Ecto neural progenitor cell (in vitro differentiated cells): ENCODE measurements at places on chromosomes 6 and 20.

DNA sequence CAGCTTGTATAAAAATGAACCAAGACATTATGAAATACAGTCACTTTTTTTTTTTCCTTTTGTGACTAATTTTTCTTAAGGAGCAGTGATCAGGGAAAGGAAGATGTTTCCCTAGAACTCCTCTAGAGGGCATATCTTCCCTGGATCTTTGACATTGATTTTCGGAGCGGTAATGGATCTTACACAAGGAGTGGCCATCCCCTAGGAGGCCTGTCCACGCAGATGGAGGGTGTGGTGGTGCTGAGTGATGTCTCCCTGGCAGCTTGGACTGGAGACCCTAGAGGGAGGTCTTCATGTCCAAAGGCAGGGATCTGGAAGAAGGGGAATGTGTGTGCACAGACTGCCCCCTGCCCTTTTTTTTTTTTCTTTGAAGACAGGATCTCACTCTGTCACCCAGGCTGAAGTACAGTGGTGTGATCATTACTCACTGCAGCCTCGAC is 7.0 kb upstream of the KIFC1 start:
- DNase-seq: no peak

DNA sequence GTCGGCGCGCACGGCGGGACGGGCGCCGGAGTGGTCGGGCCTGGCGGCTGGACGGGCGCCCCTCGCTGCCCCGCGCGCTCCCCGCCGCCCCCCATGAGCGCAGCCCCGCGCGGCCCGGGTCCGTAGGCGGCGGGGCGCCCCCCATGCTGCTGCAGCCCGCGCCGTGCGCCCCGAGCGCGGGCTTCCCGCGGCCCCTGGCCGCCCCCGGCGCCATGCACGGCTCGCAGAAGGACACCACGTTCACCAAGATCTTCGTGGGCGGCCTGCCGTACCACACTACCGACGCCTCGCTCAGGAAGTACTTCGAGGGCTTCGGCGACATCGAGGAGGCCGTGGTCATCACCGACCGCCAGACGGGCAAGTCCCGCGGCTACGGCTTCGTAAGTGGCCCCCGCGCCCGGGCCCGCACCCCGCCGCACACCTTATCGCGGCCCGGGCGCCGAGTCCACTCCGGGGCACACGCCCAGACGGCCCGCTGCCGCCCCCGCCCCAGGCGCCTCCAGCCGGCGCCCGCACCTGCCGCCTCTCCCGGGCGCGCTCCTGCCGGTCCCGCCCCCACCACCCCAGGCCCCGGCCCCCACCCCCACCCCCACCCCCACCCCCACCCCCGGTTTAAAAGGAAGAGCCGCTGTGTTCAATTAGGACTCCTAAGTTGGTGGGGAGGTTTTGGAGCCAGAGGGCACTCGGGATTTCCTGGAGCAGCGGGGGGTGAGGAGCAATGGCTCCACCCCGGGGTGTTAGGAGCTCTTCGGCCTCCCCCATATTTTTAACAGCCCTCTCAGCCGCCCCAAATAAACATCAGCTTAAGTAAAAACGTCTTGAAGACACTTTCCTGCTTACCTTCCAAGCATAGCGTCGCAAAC is 474 bp downstream of the RBM38 start:
- DNase-seq: peak; percentile 65

- peak; percentile 30 for DNase-seq
These were observed 31.8 kb downstream of the GLP1R start for GRCh38 chr6:39080246-39080875.

- DNase-seq: no peak
These were observed 43.2 kb upstream of the NT5E start for GRCh38 chr6:85406641-85407075.

- no peak for DNase-seq
These were observed 60.7 kb downstream of the TNFAIP3 start for GRCh38 chr6:137927777-137928218.

DNA sequence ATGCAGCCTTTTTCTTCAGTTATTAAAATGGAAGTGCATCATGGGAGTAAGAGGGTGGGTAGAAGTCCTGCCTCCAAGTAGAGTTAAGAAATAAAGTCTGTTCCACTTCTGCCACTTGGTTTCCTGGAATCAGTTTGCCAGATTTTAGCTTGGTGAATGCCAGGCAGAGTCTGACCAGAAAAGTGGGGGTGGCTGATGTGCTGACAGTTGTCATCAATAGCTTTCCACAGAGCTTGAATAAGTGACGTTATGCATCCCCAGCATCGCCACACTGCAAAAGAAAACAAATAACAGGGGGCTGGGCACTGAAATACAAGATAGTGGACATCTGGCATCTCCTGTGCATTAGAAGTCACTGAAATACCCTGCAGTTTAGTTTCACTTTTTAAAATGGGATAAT is 30.8 kb upstream of the CEP162 start:
- DNase-seq: no peak

GRCh38 chr6:9308284-9308683 is 872.9 kb upstream of the SLC35B3 start:
- no peak for DNase-seq

GRCh38 chr20:31823360-31824124 is 4.4 kb downstream of the MYLK2 start:
- DNase-seq: no peak

DNA sequence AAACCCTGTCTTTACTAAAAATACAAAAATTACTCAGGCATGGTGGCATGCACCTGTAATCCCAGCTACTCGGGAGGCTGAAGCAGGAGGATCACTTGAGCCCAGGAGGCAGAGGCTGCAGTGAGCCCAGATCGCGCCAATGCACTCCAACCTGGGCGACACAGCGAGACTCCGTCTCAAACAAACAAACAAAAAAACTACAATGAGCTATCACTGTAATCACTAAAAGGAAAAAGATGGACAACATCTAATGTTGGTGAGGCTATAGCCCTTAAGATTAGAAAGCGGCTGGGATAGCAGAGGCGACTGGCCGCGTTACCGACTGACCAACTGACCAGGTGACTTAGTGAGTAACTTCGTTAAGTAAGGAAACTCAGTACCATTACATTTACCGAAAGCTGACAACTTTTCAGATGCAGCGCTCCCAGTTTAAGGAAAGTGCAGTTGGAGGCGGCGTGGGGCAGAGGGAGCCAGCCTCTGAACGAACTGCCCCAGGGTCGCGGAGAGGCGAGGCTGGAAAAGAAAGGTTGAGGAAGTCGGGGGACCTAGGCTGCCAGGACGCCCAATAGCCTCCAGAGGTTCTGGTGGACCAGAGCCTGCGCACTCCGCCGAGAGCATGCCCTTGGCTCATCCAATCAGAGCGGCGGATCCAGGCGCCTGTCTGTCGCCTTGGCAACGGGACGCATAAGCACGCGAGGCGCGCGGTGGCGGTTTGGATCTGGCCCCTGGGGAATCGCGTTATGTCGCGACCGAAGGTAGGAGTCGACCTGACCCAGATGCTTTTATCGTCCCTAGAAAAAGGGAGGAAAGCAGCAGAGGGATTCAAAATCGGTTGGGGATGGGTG is 8.9 kb downstream of the TTLL9 start:
- peak; percentile 97 for DNase-seq

DNA sequence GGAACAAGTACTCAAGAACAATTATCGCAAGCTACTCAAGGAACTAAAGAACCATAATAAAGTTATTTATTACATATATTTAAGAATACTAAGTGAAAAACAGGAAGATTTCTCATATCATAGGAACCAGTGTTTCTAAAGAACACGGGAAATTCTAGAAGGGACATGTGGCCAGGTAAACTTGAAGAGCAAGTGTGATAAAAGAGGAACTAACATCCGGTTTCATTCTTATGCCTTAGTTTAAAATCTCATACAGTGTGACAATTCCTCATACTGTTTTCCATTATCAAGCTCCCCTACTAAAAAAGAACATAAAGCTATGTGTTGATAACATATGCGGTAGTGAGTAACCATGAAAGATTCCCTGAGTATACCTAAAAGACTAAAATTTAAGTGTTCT is 163.5 kb upstream of the SHLD1 start:
- DNase-seq: no peak

- DNase-seq: no peak
These were observed 7.0 kb downstream of the SIRPA start for GRCh38 chr20:1902188-1902587.

DNA sequence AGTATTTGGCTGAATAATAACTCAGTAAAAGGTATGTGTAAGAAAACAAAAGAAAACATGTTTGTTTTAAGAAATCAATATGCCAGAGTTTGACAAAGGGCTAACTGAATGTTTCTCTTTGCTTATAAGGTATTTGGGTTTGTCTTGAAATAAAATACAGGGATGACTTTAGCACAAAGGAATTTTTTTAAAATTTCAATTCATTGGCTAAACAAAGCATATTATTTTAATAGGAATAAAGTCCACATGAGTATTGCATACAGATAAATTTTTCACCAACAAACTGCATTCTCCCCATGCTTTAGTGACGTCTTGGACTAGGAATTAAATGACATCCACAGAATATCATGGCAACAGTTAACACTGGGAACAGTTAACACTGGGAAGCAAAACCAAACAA is 480.0 kb upstream of the JAG1 start:
- no peak for DNase-seq

DNA sequence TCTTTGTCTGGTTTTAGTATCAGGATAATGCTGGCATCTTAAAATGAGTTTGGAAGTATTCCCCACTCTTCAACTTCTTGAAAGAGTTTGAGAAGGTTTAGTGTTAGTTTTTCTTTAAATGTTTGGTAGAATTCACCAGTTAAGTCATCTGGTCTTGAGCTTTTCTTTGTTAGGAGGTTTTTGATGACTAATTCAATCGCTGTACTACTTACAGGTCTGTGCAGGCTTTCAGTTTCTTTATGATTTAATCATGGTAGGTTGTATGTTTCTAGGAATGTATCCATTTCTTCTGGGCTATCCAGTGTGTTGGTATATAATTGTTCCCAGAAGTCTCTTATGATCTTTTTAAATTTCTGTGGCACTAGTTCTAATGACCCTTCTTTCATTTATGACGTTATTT is 215.5 kb downstream of the LRFN2 start:
- DNase-seq: no peak

DNA sequence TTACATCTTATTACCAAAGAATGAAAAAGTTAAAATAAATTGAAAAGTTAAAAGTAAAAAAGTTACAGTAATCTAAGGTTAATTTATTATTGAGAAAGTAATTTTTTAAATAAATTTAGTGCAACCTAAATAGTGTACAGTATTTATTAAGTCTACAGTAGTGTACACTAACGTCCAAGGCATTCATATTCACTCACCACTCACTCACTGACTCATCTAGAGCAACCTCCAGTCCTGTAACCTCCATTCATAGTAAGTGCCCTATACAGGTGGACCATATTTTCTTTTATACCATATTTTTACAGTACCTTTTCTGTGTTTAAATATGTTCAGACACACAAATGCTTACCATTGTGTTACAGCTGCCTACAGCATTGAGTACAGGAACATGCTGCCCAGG is 624.7 kb upstream of the NOX3 start:
- DNase-seq: no peak

- no peak for DNase-seq
These were observed 173.1 kb downstream of the ZMYND8 start for GRCh38 chr20:47183367-47183766.

DNA sequence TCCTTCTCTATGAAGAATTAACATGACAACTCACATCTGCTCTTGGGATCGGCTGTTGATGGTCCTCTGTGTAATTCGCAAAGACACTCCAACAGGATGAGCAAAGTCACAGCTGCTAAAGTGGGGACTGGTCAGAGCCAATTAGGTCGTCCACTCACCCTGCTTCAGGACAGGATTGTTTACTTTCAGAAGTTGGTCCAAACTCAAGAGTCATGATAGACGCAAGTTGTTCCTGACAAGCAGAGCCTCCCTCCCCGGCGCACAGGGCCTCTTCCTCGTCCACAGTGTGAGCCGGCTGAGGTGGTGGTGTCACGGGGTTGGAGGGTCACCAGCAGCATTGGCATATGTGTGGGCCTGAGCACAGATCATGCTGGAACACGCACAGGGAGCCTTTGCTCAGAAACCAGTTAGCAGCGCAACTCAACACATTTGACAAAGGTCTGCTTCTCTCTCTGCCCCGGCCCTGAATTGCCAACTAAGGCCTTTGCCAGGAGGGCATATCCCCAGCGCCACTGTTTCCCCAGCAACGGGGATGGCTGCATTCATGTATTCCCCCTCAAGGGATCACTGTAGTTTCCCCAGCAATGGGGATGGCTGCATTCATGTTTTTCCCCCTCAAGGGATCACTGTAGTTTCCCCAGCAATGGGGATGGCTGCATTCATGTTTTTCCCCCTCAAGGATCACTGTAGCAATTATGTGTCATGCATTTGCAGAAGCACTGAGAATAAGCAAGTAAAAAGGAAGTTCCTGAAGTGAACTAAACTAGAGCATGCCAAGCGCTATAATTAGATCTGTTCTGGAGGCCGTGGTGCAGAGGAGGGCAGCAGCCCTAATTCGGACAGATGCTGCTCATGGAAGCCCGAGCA is 111.7 kb downstream of the THBS2 start:
- no peak for DNase-seq

DNA sequence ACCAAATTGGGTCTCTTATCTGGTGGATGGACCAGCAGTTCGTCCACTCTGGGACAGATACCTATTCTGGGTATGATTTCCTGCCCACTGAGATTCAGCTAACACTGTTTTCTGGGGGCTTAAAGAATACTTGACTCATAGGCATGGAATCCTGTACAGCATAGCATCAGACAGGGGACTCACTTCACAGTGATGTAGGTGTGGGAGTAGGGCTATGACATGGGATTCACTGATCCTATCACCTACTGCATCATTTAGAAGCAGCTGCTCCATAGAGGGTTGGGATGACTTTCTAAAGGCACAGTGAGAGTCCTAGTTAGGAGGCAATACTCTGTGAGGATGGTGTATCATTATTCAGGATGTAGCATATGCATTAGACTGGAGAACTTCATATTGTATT is 74.5 kb upstream of the AHI1 start:
- DNase-seq: no peak

DNA sequence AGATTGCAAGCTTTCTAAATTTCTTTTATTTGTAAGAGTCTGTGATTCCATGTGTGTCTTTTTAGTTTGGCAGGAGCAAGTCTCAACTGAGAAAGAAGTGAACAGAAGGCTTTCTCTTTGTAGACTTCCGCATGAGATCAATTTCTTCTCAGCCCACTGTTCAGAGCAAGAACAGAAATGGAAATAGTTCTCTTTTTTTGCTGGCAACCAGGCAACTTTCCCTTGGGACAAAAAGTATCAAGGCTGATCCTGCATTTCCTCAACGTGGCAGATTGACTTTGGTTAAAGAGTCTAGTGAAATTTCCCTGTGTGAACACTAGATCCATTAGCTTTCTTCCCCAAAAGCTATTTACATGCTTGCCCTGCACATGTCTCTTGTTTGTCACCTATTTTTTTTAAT is 46.8 kb upstream of the JAG1 start:
- DNase-seq: no peak

DNA sequence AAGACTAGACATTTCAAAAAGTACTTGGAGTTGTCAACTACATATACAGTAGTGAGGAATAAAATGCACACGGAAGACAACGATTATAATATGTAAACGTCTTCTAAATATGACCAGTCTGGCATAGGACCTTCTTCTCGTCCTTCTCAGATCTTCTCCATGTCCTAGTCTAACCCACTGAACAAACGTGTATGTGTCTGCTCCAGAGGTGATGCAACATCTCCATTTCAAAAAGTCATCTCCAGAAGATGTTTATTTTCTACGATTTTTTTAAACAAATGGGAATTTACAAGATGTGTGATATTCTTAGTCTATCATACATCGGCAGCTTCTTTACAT is 89.9 kb downstream of the GPX5 start:
- no peak for DNase-seq

- DNase-seq: no peak
These were observed 60.8 kb upstream of the UNC93A start for GRCh38 chr6:167230288-167230687.
